ENCODE measurements at places on chromosomes 4 and X.

DNA sequence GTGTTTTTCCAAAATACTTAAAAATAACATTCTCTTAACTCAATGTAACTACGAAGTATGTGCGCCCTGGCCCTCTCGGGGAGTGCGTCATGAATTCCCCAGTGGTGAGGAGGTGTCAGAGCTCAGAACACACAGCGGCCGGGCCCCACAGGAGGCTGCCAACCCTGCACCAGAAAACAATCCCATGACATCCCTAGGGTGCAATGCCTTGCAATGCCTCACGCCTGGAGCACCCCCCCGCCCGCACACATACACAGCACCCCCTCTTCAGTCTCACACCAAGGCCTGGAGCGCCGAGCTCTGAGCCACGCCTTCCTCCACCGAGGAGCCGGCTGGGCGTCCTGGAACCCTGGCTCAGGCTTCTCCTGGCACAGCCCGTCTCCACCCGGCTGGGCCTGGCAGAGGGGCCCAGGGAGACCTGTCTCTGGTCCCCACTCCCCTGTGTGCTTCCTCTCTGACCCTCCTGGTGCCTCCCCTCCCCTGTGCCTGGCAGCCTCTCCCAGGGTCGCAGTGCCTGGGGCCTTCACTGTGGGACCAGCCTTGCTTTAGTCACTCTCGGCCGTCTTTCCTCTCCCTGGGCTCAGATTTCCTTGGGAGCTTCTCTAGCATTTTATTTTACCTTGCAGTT is 108.2 kb upstream of the ADRA2C start:
- DNase-seq = no peak

DNA sequence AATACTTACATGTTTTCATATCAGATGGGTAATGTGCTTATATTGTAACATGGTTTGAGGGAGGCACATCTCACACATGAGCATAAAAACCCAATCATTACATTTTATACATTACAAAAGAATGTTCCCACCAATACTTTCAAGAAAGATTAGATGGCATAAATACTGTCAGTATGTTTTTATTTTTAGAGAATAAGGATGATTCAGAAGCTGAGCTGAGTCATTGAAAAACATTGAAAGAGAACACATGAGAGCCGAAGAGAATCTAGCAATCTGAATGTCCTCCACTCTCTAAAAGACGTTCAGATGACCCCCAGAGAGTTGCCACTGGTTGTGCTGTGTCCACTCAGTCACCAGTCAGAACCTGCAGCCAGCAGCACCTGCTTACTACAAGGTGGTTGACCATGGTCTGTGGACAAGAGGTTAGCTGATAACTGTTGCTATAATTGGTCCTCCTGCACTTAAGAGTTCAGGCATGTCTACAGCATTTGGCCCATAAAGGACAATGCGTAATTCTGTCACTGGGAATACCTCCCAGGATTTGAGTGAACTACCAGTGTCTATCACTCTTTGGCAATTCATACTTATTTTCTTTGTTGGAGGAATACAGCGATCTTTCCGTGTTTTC is 382.2 kb upstream of the IGFBP7 start:
- no peak for DNase-seq

DNA sequence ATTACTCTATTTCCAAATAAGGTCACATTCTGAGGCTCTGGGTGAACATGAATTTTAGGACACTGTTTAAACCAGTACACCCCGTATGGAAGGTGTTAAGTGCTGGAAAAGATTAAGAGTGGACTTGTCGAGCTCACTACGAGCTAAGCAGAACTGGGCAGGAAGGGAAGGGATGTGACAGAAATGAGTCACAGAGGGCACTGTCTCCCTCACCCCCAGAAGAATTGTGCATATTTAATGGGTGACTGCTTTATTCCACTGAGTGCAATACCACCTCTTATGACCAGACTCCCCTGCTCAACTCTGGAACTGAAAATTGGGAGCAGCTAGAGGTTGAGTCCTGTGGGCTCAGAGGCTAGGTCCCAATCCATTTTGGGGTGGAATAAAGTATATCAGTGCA is 187.4 kb upstream of the RPS6KA3 start:
- no peak for DNase-seq

DNA sequence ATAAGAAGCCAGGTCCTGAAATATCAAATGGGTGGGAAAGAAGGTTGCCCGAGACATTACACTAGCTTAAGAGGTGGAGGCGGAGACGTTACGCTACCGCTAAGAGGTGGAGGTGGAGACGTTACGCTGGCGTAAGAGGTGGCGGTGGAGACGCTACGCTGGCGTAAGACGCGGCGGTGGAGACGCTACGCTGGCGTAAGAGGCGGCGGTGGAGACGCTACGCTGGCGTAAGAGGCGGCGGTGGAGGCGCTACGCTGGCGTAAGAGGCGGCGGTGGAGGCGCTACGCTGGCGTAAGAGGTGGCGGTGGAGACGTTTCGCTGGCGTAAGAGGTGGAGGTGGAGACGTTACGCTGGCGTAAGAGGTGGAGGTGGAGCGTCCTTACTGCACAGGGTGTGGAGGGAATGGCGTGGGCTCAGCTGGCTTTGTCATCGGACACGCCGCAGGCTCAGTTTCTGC is 12.8 kb downstream of the CYP4V2 start:
- DNase-seq = no peak

DNA sequence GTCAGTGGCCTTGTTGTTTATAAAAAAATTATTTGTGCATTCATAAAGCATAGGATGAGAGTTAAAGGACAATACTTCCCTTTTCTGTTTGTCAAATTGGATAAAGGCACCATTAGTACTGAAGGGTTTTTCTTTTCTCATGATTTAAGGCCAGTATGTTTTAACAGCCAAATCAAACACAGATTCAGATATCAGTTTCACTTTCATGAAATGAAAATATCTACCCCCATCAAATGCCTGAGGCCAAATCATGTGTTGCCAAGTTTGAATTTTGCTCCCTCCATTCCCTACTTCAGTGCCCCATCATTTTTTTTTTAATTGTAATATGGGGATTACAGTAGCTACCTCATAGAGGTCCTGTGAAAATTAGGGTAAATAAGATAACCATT is 745.9 kb downstream of the RPA4 start:
- DNase-seq = peak; percentile 63

- DNase-seq = no peak
These were observed 16.3 kb downstream of the CD99 start for GRCh38 chrX:2707334-2707760.

Measured in NCI-H2081 (cell line).